Uterus (tissue), 4 donors: ENCODE measurements at places on chromosomes 5 and 9. TPM values are rescaled to one million over a fixed set of nuclear protein-coding genes. Genes with fewer than 3 reads are reported as not detected.

BHMT gene
- total RNA-seq: not detected

PCDHB13 gene
- total RNA-seq: 7.1 TPM

CORO2A gene
- total RNA-seq: 4.6 TPM

SHISAL2B gene
- total RNA-seq: not detected

ADAMTS13 gene
- 1.8 TPM for total RNA-seq

RLN2 gene
- total RNA-seq: not detected

C5orf52 gene
- not detected for total RNA-seq

TSSK1B gene
- 0.35 TPM for total RNA-seq

SPINK7 gene
- not detected for total RNA-seq

ZNF608 gene
- 11.1 TPM for total RNA-seq

RGS7BP gene
- 19.4 TPM for total RNA-seq

FST gene
- 5.9 TPM for total RNA-seq

DMRT2 gene
- not detected for total RNA-seq

ERAP2 gene
- 20.3 TPM for total RNA-seq

ANKRD31 gene
- 0.67 TPM for total RNA-seq

OTULINL gene
- 3.8 TPM for total RNA-seq

SLC34A3 gene
- total RNA-seq: not detected

GRXCR2 gene
- total RNA-seq: not detected

SPINK4 gene
- not detected for total RNA-seq

OCLN gene
- total RNA-seq: 11.5 TPM

URM1 gene
- 6.7 TPM for total RNA-seq

CDC20B gene
- total RNA-seq: not detected

IL7R gene
- 4.1 TPM for total RNA-seq

GAS1 gene
- total RNA-seq: 281 TPM

NMUR2 gene
- not detected for total RNA-seq

MARCOL gene
- total RNA-seq: not detected

TIGD6 gene
- 1.5 TPM for total RNA-seq

ALG2 gene
- total RNA-seq: 40.1 TPM

ROR2 gene
- 58.3 TPM for total RNA-seq

CD72 gene
- not detected for total RNA-seq
